ENCODE measurements at places on chromosomes 3 and 15.

GRCh38 chr3:37861620-37862041 lies at the start of gene CTDSPL:
Gene CTDSPL (plus strand): TSS chr3:37861880. CDS start chr3:37862200, 320 bp downstream.
- DNase-seq: no peak

DNA sequence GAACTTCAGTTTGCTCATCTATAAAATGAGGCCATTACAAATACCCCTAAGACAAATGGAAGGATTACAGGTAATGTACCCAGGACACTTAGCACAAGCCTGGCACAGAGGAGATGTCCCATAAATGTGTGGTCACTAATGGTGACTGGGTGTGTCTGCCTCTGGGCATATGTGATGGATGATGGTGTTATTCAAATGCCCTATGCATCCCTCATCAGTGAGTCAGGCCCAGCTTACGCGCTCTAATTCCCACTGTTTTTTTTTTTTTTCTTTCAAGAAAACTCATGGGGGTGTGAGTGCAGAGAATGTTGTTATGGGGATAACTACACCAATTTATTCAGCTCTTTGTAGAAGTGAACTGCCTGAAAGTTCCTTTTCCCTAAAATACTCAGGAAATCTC lies 23.6 kb upstream of the KIF23 start:
- peak; percentile 68 for DNase-seq

DNA sequence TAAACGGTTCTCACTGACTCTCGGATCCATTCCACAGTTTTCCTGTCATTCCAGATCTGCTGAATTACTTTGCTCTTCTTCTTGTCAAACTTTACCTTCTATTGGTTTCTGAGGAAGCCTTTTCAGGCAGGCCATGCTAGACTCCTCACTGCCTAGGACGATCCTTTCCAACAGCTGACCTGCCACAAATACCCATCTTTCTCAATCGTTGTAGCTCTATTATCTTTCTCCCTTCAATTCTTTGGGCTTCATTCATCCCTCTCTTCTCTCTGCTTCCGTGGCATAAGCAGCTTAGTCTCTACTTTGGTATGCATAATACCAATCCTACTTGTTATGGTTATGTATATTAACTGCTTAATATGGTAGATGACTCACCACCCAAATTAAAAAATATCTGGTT lies 421.8 kb downstream of the NLGN1 start:
- no peak for DNase-seq

- DNase-seq: no peak
These were observed 902 bp downstream of the TMEM44 start for GRCh38 chr3:194632226-194632808.

GRCh38 chr3:110062716-110063115 lies 725.4 kb upstream of the DPPA4 start:
- peak; percentile 17 for DNase-seq

DNA sequence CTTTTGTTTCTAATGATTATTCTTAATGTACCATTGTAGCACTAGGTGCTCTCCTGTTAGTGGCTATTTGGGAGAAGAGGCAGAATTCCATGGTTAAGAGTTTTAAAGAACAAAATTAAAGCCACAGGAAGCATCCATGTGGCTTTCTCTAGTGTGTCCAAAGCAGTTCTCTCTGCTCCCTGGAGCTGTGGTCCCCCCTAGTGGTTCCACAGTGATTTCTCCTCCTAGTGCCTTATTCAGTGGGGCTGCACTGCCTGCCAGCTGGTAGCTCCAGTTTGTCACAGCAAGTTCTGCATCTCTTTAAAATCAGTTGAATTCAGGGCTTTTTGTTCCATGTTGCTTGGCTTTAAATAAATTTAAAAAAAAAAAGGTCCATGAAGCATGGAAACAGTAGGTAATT lies 39.6 kb upstream of the FAM98B start:
- peak; percentile 22 for DNase-seq

DNA sequence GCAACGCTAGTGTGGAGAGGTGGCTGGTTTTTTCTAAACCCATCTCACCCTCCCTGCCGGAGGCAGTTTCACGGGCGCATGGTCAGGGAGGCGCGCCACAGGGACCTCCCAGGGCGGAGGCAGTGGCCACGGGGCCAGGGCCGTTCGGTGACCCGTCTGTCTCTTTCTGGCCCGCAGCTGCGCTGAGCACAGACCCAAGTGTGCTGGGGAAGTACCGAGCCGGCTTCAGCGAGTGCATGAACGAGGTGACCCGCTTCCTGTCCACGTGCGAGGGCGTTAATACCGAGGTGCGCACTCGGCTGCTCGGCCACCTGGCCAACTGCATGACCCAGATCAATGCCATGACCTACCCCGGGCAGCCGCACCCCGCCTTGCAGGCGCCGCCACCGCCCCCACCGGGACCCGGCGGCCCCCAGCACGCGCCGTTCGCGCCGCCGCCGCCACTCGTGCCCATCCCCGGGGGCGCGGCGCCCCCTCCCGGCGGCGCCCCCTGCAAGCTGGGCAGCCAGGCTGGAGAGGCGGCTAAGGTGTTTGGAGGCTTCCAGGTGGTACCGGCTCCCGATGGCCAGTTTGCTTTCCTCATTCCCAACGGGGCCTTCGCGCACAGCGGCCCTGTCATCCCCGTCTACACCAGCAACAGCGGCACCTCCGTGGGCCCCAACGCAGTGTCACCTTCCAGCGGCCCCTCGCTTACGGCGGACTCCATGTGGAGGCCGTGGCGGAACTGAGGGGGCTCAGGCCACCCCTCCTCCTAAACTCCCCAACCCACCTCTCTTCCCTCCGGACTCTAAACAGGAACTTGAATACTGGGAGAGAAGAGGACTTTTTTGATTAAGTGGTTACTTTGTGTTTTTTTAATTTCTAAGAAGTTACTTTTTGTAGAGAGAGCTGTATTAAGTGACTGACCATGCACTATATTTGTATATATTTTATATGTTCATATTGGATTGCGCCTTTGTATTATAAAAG lies 1.8 kb downstream of the HES1 start:
- DNase-seq: no peak

- DNase-seq: no peak
These were observed 29.1 kb downstream of the CRYGS start for GRCh38 chr3:186515125-186515524.

GRCh38 chr3:194961149-194961548 lies 275.5 kb downstream of the FAM43A start:
- no peak for DNase-seq

DNA sequence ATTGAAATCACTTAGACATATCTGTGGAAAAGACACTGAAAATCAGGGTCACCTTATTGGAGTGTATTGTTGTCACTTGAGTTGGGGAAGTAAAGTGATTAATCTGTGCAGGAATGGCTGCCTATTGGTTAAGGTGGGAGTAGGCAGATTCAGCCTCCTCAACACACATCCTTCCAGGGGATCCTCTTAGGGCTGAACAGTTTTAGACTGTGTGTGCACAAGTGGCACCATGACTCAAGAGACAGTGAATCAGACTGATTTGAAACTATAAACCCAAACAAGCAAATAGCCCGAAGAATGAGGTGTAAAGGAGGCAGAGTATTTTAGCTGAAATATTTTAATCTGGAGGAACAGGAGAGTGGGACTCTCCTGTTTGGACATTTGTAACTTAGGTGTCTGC lies 4.9 kb downstream of the ABHD17C start:
- no peak for DNase-seq

DNA sequence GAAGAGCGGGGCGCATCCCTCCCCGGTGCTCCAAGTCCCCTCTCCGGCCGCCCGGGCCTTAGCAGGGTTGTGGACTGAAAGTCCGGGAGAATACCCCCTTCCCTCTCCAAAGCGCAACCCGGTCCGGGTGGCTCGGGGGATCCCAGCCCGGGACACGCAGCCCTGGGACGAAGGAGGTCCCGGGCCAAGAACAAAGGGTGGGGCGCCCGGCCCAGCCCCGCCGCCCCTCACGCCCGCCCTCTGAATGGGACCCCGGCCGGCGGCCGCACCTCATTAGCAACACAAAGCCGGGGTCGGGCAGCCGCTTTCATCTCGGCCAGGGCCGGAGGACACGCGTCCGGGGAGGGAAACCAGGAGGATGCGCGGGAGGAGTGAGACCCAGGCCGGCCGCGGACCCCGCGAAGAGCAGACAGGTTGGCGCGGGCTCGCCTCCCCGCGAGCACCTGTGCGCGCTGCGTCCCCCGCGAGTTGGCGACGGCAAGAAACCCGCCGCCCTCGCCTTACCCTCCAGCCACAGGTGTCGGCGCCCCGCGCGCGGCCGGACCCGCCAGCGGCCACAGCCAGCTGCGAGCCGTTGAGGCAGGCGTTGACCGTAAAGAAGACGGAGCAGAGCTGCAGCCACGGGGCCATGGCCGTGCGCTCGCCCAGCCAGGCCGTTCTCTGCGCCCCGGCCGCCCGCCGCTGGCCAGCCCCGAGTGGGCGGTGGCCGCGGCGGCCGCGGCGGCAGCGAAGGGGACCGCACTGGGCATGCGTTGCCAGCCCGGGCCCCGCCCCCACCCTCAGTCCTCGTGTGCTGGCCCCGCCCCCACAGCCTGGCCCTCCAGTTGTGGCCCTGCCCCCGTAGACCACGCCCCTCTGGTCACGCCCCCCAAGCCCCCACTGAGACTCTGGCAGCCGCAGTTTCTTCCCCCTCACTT lies at the start of gene IL17RD:
IL17RD (minus strand) TSS at position 697 of the 917 bp plus-strand sequence; CDS start at position 630, 67 bp downstream.
- no peak for DNase-seq

DNA sequence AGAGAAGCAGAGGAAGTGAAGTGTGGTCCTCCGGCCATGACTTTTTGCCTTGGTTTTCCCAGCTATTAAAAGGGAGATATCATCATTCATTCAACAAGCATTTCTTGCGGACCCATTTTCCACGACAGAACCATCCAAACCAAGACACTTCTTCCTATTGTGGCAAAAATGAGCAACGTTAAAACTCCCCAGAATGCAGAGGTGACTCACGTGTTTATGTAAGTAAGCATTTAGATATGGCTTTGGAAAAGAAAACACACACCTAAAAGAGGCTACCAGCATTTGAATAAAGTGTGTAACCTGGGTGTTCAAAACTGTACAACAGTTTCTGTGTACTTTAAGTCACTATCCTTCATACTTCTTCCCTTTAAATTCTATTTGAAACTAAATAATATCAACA lies 181.3 kb downstream of the RORA start:
- DNase-seq: no peak

DNA sequence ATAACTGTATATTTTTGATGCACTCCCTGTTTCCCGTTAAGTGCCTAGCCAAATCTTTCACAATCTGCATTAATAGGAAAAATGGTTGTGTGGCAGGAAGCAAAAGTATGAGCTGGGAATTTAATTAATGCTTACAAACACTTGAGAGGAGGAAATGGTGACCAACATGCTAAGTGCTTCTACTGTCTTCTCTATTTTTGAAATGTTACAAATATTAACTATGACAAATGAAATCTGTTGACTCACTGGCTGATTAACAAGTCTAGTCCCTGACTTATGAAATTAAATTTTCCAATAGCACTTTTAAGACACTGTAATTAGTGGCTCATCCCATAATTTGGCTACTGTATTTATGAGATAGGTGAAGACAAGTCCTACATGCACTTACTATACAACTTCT lies 446.9 kb upstream of the DPPA4 start:
- DNase-seq: no peak

DNA sequence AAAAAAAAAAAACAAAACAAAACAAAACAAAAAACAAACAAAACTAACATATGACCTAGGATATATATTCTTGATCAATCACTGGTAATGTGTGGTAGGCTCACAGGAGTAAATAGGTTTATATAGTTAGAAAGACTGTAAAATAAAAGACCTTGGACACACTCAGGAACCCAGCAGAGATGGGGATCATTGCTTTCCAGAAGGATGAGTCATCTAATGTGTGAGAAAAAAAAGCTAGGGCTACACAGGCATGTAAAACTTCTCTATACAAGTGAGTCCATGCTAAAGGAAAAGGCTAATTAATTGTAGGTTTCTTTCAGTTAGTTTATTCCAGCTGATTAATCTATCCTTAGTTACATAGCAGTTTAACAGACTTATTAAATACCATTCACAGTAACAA lies 710.3 kb upstream of the ARPP21 start:
- no peak for DNase-seq

- peak; percentile 83 for DNase-seq
These were observed 57.0 kb upstream of the NR2F2 start for GRCh38 chr15:96273317-96274086.

DNA sequence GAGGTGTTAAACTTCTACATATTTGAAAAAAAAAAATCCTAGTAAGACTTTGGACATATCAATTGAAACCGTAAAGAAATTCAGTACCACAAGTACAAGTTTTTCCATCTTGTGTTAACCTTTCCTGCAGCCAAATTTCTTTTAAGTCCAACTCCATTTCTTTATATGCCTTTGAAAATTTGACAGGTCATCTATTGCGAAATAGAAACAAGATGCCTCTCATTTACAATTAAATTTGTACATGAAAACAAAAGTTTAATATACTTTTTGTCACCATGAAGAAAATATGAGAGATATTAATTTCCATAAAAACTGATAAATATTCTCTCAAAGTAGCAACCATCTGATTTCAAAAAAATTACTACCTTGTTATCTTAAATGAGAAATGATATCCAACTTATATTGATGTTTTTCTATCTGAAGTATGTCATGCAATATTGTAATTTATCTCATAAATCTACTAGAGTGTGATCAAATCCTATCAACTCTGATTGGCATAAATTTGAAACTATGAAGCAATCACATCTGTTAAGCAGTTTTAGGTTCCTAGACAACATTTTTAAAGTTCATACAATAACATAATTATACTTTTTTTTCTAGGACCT lies 68.2 kb downstream of the TBC1D5 start:
- DNase-seq: no peak

DNA sequence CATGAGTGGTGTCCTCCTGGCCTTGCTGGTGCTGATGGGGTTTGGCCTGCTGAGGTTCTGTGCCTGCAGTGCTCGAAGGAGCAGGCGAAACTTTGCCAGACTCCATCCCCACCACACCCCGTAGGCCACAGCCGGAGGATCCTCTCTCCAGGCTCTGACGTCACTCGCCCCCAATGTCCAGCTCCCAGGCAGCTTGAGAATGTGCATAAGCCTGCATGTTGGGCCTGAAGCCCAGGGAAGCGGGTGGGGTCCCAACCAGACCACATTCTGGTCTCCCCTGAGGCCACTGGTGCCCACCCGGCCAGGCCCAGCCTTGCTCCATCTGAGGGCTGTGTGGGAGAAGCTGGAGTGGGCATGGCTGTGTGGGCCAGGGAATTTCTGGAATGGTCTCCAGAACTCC lies 109.8 kb downstream of the ASB7 start:
- DNase-seq: no peak

DNA sequence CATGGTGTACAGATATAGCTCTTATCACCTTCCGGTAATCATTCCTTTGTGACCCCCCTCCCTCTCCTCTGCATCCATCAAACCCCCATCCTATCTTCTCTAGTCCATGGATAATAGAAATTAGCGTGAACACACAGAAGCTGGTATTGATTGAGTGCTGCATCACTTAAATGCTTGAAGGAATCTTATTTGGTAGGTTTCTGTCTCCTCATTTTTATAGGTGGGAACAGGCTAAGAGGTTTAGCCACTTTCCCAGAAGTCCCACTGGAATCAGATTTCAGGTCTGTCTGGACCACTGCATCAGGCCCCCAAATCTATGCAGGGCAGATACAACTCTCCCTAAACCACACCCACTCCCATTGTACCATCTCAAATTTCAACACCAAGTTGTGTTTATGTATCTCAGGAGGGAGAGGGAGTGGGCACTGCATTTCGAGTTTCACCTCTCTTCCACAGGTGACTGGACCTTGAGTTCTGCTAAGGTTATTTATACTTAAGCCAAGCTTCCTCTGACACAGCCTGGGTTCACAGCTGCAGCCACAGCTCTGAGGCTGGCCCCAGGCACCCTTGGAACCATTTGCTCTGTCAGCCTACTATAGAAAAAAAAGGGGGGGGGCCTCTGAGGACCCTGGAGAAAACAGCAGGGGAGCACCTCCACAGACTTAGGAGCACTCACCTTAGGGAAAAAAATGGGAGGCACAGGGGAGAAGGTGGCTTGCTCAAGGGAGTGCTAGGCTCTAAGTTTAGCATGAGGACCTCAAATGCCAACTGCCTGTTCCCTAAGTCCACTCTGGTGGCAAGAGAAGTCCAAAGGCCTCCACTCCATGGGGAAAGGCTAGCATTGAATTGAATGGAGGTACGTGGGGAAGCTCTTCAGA lies 2.1 kb upstream of the NMB start:
- DNase-seq: no peak
